ENCODE measurements at places on chromosomes 3 and 15.

DNA sequence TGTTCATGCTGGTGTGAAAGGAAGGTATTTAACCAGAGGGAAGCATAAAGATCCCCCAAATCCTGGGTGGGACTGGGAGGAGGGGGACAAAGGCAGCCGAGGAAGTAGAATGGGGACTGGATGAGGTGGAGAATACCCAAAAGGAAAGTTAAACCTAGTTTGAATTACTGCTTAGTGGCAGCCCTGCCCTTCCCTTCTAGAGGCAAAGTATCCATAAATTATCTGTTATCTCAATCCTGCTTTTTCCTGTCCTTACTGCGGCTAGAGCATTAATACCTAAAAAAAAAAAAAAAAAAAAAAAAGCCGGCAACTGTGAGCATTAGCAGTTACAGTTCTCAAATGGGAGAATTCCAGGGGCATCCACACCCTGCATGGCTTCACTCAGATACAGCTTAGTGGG is 139.0 kb downstream of the RYR3 start:
- no peak for DNase-seq

GRCh38 chr3:25287291-25287884 is 140.7 kb upstream of the RARB start:
- DNase-seq, result no peak

DNA sequence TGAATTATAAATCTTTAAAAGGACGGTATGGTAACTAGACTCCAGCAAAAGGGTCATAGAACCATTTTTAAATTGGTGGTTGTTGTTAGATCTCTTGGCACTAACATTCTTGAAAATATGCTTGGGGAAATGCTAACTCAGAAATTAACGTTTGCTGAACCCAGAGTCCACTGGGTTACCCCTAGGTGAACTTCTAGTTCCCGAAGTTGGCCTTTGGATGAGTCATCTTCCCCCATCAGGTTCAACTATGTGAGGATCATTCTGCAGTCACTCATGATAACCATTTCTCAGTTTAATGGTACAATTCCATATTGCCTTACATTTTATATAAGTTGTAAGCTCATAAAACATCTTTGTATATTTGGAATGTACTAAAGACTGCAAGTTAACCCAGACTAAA is 204.7 kb downstream of the THSD4 start:
- DNase-seq, result no peak

DNA sequence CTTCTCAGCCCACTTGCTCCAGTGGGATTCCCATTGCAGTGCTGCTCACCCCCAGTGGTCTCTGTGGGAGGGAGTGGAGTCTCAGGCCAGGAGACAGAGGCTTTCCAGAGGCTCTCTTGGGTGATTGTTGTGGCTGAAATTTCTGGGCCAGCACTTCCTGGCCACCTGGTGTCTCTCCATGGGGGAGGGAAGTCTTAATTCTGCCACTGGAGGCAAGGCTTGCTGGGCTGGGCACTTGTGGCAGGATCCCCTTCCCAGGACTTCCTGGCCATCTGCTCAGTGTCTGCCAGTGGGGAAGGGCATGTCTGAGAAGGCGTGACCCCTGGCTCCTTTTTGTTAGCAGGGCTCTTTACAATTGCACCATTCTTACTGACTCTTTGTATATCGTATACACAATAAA is 351.8 kb downstream of the GABRB3 start:
- no peak for DNase-seq

DNA sequence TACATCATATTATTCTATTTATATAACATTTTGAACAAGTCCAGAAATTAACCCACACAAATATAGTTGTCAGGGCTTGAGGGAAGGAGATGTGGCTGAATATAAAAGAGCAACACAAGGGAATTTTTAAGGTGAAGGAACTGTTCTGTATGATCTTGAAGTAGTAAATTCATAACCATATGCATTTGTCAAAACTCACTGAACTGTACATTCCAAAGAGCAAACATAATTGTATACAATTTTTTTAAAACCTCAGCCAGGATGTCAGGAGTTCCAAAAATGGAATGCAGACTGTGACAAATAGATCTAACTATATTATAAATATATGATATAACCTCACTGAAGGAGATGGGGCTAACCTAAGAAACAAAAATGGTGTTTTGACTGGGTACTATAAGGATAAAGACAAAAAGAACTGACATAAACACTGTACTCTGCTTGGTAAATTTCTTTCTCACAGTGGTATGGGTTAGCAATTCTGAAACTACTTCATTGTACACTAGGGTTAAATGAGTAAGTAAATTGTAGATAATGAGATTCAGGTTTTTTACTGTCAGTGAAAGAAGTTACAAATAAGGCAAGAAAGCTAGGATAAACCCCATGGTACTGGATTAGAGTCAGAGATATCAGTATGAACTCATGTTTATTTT is 14.4 kb downstream of the GOLGB1 start:
- no peak for DNase-seq
